ENCODE measurements at places on chromosomes 13 and 19.

DNA sequence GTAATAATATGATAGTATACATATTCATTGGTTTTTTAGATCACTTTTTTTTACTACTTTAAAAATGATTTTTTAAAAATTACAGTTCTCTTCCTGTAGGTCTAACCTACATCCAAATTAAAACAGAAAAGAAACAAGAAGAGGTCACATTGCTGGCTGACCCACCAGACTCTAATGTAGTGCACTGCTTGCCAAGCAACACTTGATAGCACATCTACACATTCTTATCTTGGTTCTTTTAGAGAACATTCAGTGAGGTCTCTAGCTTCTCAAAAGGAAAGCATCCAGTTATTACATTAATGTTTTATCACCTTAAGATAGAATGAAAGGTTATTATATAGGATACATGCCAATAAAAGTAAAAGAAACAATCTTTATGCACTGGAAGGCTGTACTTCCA lies 35.6 kb downstream of the NDFIP2 start:
- DNase-seq = no peak

DNA sequence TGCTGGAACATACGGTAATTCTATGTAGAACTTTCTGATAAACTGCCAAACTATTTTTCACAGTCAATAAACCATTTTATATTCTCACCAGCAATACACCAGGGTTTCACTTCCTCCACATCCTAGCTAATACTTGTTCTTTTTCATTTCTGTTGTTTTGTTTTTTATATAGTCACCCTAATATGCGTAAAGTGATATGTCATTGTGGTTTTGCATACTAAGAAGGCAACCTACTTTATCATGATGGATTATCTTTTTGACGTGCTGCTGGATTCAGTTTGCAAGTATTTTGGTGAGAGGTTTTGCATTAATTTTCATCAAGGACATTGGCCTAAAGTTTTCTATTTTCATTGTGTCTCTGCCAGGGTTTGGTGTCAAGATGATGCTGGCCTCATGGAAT lies 1384.1 kb downstream of the UQCRFS1 start:
- no peak for DNase-seq

- no peak for DNase-seq
Measured at GRCh38 chr13:46079770-46080169, 25.1 kb downstream of the CPB2 start.

GRCh38 chr13:44764302-44764692 lies 188.2 kb upstream of the TSC22D1 start:
- no peak for DNase-seq

DNA sequence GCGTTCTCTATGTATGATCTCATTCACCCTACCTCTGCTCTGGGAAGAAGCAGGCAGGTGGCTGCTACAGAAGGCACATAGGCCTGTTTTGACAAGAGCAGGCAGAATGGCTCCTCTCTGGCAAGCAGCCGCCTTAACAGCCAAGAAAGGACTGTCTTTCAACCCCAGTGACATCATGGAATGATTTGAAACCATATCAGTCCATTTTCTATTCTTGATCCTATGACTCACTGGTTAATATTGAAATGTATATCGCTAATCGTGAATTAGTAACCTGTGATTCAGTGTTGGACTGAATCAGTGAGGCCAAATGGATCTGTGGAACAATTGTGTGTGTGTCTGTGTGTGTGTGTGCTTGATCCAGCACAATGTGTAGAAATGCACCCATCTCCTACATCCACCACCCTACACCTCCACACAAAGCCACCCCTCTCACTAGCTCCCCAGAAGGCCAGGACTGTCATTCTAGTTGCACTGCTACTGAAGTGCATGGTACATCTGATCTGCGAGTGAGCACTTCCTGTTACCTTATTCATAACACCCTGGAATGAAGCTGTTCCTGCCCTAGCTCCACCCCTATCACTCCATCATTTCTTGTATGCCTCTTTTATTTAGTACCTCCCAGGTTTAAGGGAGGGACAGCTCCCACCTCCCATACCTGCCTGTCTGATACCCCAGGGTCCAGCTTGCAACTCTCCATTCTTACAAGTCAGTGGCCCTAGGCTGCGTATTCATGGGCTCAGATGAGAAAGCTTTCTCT lies 460.0 kb downstream of the FOXO1 start:
- DNase-seq = no peak

Measured in stimulated activated CD8-positive, alpha-beta memory T cell treated with anti-CD3 and anti-CD28 coated beads, Interleukin-4, amount 100 ng/mL, for 1 hour (primary cell).